ENCODE measurements at places on chromosomes 11 and 22.

GRCh38 chr11:22786475-22786874 lies 43.1 kb downstream of the SVIP start:
- DNase-seq = no peak

DNA sequence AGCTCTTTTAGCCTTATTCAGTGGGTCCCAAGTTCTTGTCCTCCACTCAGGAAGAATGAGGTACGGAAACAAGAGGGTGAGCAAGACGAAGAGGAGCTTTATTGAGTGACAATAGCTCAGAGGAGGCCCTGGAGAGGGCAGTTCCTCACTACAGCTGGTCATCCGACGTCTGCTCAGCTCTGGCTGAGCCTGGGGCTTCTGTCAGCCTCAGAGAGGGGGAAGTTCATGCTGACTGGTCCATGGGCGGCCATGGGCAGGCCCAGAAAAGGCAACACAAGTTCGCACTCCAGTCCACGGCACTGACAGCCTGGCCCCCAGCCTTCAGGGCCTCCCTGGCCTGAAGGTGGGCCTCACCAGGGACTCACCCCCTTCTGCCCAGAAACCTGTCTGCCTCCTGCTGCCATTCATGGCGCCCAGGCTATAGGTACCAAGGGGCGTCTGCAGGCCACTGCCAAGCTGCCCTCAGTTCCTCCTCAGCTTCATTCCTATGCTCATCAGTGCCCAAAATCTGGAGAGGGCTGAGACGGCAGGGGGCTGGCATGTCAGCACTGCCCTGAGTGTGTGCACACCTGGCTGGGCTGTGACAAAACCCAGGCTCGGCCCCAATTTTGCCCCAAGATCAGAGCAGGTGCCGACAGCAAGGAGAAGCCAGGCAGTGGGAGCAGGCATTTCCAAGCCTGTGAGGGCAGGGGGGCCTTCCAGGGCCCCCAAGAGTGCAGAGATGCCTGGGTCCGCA lies 21.7 kb upstream of the KIAA0930 start:
- DNase-seq = no peak

- no peak for DNase-seq
These were observed 5.7 kb downstream of the CD3E start for GRCh38 chr11:118310271-118310670.

GRCh38 chr11:68374531-68374930 lies 62.1 kb downstream of the LRP5 start:
- no peak for DNase-seq

Measured in stimulated activated CD4-positive, alpha-beta T cell treated with anti-CD3 and anti-CD28 coated beads, Interleukin-1b, Interleukin-23, amount 100 ng/mL, for 24 hours (primary cell).